ENCODE measurements at places on chromosomes 7 and 10.

- DNase-seq: no peak
Measured at GRCh38 chr10:48455392-48456151, 149.1 kb downstream of the MAPK8 start.

GRCh38 chr10:122140461-122140902, 130.6 kb upstream of the BTBD16 start:
- no peak for DNase-seq

DNA sequence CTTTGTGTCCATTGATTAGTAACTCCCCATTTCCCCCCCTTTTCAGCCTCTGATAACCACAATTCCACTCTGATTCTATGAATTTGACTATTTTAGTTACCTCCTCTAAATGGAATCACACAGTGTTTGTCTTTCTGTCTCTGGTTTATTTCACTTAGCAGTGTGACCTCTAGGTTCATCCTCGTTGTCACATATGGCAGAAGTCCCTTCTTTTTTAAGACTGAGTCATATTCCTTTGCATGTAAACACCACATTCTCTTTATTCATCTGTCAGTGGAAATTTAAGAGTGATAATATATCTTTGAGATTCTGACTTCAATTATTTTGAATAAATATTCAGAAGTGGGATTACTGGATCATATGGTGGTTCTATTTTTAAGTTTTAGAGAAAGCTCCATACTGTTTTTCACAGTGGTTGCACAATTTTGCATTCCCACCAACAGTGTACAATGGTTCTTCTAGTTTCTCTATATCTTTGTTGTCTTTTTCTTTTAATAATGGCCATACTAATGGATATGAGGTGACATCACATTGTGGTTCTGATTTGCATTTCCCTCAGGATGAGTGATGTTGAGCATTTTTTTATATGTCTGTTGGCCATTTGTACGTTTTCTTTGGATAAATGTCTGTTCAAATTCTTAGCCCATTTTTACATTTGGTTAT, 126.1 kb upstream of the GRB10 start:
- no peak for DNase-seq

DNA sequence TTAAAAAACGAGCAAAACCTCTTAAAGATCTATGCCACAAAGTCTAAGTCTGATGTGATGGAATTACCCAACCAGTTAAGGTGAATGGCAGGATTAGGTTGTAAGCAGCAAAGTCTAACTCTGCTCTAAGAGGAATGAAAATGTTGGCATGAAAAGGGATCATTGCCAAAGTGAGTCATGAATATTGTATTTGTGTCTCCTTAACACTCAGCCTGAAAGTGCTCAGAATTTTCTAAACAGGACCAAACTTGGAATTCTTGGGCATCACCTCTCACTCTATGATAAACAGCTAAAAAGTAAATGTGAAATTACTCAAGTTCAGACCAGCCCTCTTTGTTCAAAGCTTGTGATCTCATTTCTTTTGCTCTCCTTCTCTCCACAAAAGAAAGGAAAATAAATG, 27.0 kb downstream of the PPP1R3A start:
- no peak for DNase-seq

DNA sequence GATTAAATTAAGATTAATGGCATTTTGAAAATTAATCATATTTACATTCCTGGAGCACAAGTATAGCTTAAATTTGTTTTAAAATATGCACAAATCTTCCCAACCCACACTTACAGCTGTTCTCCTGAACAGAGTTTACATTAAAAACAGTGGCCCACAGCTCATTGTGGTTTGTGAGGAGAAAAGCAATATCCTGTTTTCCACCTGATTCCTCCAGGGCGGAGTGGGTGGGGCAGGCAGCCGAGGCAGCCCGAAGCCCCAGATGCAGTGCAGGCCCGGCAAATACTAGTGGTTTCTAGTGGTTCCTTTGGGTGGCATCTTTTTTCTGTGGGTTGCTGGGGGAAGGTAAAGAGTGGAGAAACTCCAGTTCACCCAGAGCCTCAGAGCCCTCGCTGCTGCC, 280.8 kb downstream of the ARHGAP12 start:
- no peak for DNase-seq
